Ascending aorta (tissue), 2 donors: ENCODE measurements at places on chromosomes 13 and 19.

DNA sequence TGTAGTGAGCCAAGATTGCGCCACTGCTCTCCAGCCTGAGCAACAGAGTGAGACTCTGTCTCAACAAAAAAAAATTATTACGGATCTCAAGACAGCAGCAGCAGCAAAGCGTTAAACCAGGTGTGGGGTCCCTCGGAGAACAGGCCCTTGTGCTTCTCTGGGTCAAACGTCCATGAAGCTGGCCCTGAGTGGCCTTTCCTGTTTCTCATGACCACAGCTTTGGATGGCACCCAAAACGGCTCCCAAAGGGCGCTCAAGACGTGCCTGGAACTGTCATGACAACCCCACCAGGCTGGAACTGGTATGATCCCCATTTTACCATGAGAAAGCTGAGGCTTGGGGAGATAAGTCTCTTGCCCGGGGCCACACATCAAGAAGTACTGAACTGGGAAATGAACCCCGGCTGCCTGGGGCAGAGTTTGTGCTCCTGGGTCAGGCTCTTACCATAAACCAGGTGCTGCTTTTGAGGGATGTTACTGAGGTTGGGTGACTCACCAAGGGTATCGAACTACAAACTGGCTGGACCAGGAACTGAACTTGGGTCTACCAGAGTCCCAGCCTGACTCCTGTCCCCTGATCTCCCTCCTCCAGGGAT lies 11.6 kb upstream of the SAMD1 start:
- DNase-seq = no peak

DNA sequence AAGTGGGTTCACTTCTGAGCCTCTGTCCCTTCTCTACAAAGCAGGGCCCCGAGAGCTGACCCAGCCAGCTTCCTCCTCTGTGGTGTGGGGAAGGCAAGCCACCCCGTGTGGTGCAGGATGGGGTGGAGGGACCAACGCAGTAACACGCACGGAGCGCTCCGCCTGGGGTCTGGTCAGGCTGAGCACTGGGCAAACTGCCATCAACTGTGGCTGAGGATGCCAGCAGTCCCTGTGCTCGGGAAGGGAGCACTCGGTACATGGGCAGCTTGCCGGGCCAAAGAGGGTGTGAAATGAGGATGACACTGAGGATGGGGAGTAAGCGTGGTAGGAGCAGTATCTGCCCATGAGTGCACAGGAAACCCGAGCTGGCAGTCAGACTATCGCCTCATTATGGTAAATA lies 7.6 kb upstream of the GMIP start:
- DNase-seq = no peak

GRCh38 chr19:2188708-2189385 lies 25.1 kb downstream of the DOT1L start:
- no peak for DNase-seq

GRCh38 chr19:16836115-16837034 lies 7.2 kb downstream of the SIN3B start:
- no peak for DNase-seq

GRCh38 chr19:49551531-49551930 lies 23.7 kb downstream of the RCN3 start:
- no peak for DNase-seq

- no peak for DNase-seq
Observed at GRCh38 chr13:30870916-30871587, 35.0 kb upstream of the MEDAG start.

- DNase-seq = no peak
Observed at GRCh38 chr13:75959861-75960481, 323.8 kb downstream of the LMO7 start.

DNA sequence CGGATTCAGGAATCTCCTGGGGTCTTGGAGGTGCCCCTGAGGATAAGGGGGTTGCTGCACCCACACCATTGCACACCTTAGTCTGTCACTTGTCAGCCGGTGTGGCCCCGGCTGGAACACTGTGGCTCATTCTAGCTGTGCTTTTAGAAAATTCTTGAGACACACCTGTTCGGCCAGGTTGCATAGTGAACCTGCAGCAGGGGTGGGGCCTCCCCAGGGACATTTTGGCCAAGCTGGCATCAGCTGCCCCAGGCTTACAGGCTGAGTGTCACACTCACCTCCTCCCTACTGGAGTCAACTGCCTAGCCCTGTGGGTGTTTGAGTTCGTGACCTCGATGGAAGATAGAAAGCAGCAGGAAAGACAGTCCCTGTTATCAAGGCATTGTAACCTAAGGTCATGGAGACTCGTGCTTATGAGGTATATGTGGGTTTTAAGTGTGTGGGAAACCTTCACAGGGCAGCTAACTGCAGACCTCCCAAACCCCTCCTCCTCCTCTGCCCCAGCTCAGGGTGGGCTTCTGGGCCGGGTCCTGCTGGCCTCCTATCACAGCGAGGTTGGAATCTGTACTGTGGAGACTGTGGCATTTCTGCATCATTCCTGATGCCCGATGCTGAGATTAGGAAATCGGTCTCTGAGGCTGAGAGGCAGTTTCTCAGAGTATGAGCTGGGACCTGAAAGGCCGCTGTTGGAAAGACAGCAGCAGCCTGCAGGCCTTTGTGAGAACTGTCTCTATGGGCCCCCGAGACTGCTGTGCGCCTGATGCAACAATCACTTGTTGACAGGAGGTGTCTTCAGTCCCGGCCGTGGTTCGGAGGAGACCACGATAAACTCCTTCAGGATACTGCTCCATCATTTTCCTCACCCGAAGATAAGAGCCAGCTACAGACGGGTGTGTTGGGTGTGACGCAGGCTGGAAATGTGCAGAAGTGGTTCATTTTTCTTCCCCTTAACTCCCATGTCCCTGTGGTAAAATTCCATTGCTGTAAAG lies 72.2 kb downstream of the ATP11A start:
- DNase-seq = no peak
